ENCODE measurements at places on chromosomes 2 and 18. TPM values are rescaled to one million over a fixed set of nuclear protein-coding genes. Genes with fewer than 3 reads are reported as not detected.

SERPINB10 gene
- not detected for polyA plus RNA-seq

CHMP3 gene
- polyA plus RNA-seq = 80.1 TPM

TP53I3 gene
- 33.0 TPM for polyA plus RNA-seq

GNLY gene
- polyA plus RNA-seq = 1.2 TPM

HAAO gene
- polyA plus RNA-seq = 4.2 TPM

CCDC85A gene
- polyA plus RNA-seq = 6.2 TPM

GATA6 gene
- polyA plus RNA-seq = 30.5 TPM

PJVK gene
- polyA plus RNA-seq = 2.4 TPM

IGFBP5 gene
- polyA plus RNA-seq = 172 TPM

ATP6V1C2 gene
- 0.79 TPM for polyA plus RNA-seq

COL4A3 gene
- polyA plus RNA-seq = 0.24 TPM

PARD3B gene
- 13.6 TPM for polyA plus RNA-seq

FBXO48 gene
- polyA plus RNA-seq = 0.44 TPM

HOXD3 gene
- polyA plus RNA-seq = 2.0 TPM

MAPK4 gene
- polyA plus RNA-seq = 0.11 TPM

CRYGD gene
- polyA plus RNA-seq = not detected

DSG4 gene
- polyA plus RNA-seq = not detected

SH3RF3 gene
- 5.4 TPM for polyA plus RNA-seq

GPR35 gene
- 1.6 TPM for polyA plus RNA-seq

GAL3ST2 gene
- polyA plus RNA-seq = not detected

PAX8 gene
- polyA plus RNA-seq = 0.07 TPM

LIPT1 gene
- 4.3 TPM for polyA plus RNA-seq

COX7A2L gene
- 72.0 TPM for polyA plus RNA-seq

TRIM54 gene
- 1.3 TPM for polyA plus RNA-seq

KIF3C gene
- polyA plus RNA-seq = 1.5 TPM

LRRTM1 gene
- 0.12 TPM for polyA plus RNA-seq

INPP5D gene
- polyA plus RNA-seq = 2.8 TPM

DSC2 gene
- polyA plus RNA-seq = 1.3 TPM

MREG gene
- 2.3 TPM for polyA plus RNA-seq

ABCB11 gene
- polyA plus RNA-seq = 0.90 TPM

ZBTB7C gene
- polyA plus RNA-seq = 0.53 TPM

RGPD3 gene
- 0.15 TPM for polyA plus RNA-seq

GALNT1 gene
- polyA plus RNA-seq = 29.0 TPM

SGPP2 gene
- polyA plus RNA-seq = 3.5 TPM

RAX gene
- not detected for polyA plus RNA-seq

DIPK1C gene
- polyA plus RNA-seq = 0.10 TPM

CD207 gene
- 0.67 TPM for polyA plus RNA-seq

CCDC102B gene
- polyA plus RNA-seq = 12.3 TPM

CD302 gene
- polyA plus RNA-seq = 42.4 TPM

SNTG2 gene
- polyA plus RNA-seq = 2.8 TPM

TBR1 gene
- 0.03 TPM for polyA plus RNA-seq

EFEMP1 gene
- 145 TPM for polyA plus RNA-seq

CDH7 gene
- not detected for polyA plus RNA-seq

SULT1C2 gene
- 0.22 TPM for polyA plus RNA-seq

Data from adipose tissue (tissue), 3 donors.